HS-5 (cell line): ENCODE measurements at places on chromosomes 1 and 21.

DNA sequence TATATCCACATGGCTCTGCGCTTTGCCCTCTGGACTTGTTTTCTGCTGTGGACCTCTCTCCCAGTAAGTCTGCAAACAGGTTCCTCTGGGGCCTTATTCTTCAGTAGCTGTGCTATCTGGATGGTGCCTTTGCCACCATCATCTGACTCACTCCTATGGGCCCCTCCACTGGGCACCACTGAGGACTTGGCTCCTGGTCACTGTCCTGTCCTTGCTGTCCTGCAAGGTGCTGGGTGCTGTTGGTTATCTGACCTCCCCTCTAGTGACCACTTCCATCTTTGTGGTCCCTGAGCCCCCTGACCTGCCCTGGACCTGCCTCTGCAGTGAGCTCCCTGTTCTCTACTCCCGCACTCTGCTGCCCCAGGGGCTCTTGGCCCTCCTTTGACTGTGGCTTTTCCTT, 6.7 kb downstream of the CNIH3 start:
- no peak for DNase-seq

- DNase-seq = no peak
These were observed 22.9 kb upstream of the MTF2 start for GRCh38 chr1:93056214-93056613.

DNA sequence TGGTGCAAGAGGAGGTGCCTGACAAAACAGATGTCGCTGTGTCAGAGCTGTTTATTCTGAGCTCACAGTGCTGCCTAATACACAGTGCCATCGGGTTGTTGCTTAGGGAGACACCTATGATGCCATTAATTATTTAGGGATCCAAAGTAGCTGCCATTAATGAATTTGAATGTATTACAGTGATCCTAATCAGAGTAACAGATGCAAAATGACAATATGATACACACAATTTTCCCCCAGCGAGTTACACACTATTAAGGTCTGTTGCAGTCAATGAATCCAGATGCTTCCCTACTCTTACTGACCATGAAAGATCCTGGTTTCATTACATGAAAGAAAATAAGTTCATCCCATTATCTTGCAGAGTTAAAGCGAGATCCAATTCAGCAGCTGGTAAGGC, 91.3 kb downstream of the RWDD3 start:
- DNase-seq = no peak

- DNase-seq = no peak
These were observed 15.5 kb upstream of the GFI1 start for GRCh38 chr1:92502247-92502646.

DNA sequence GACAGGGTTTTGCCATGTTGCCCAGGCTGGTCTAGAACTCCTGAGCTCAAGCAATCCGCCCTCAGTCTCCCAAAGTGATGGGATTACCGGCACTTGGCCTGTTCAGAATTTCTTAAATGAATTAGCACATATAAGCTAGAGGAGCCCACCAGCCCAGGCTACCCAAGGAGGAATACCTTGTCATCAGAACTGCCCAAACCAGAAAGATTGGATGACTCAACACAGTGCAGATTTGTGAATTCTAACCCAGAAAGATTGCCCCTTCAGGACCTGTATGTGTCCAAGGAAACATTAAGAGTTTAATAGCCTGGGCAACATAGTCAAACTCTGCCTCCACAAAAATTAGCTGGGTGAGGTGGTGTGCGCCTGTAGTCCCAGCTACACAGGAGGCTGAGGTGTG, 14.0 kb upstream of the LIN9 start:
- no peak for DNase-seq

DNA sequence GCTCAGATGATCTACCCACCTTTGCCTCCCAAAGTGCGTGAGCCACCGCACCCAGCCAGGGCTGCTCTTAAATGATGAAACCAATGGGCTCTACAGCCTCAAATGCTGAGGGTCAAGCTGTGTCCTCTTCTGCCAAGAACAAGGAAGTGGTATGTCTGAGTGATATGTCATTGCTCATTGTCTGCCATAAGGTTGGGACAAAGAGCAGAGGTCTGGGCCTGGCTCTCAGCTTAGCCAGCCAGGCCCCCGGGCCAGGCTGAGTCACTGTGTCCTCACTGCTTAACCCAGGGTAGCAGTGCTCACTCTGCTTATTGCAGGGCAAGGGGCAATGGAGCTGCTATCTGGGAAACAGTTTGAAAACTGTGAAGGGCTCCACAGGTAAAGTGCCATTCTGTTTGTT, 8.3 kb upstream of the ETS2 start:
- no peak for DNase-seq

- DNase-seq = no peak
These were observed 4.3 kb upstream of the SPATC1L start for GRCh38 chr21:46188226-46189212.

DNA sequence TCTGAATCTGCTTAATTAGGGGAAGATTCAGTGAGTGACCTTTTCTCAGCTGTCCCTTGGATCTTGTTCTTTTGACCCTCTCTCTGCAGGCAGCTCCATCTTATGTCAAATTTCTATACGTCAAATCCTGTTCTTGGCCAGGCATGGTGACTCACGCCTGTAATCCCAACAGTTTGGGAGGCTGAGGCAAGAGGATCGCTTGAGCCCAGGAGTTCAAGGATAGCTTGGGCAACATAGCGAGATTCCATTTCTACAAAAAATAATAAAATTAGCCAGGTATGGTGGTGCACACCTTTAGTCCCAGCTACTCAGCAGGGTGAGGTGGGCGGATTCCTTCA, 12.3 kb upstream of the CDC42 start:
- DNase-seq = no peak

GRCh38 chr1:165376811-165377311, 20.3 kb upstream of the LMX1A start:
- DNase-seq = no peak

DNA sequence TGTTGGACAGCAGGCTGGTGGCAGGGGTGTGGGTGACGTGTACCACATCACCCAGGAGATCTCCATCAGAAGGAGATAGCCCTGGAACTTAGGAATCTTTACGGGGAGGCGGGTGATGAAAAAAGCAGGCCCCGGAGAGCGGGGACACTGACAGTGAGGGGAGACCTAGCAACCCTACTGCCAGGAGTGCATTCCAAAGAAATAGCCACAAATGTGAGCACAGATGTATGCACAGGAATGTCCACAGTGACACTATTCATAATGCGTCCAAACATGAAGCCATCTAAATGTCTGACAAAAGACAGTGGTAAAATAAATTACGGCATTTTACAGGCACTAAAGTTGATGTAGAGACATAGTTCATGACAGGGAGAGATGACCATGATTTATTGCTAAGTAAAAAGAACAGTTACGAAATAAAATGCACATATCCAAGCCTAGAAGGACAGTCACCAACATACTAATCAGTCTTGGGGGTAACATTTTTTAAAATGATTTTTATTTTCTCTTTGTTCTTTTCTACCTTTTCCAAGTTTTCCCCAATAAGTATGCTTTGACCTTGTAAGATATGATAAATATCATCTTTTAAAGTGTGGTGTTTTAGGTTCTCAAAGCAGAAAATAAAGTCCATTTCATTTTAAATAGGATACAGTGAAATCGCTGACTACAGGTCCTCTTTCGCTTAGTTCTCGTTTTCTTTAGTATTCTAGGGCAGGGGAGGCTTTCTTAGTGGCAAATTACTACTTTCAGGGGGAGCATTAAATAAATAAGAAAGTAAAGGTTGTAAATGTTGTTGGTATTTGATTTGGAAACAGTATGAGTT, 21.3 kb downstream of the CD247 start:
- no peak for DNase-seq

DNA sequence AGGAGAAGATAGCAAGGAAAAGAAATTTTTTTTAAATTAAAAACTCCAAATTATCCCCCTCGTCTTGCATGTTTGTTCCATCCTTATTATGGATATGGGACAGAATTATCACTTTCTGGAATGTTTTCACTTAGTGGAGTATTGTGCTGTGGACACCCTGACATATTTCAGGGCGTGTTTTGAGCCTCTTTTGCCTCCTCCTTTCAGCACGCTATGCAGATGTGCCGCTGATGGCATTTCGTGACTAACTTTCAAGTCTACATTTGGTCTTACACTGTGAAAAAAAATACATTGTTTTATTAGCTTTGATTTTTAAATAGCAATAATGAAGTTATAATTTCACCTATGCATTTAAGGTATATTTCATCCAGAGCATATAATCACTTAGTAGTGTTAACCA, 738.7 kb downstream of the LTN1 start:
- no peak for DNase-seq

DNA sequence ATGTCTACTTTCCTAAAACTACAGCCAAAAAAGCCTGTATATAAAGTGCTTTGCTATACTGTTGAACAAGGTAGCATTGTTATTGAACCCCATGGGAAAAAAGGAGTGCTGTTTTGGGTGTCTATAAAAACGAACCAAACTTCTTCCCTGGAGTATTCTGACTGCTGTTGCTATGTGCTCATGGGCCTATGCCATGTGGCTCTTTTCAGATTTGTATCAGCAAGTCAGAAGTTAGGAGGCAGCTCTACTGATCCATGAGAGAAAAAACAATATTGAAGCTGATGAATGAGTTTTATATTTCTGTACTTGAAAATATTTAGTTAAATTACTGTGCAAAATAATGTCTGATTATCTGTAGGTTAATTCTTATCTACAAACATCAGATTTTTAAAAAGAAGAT, 66.5 kb downstream of the ADGRL2 start:
- DNase-seq = no peak

DNA sequence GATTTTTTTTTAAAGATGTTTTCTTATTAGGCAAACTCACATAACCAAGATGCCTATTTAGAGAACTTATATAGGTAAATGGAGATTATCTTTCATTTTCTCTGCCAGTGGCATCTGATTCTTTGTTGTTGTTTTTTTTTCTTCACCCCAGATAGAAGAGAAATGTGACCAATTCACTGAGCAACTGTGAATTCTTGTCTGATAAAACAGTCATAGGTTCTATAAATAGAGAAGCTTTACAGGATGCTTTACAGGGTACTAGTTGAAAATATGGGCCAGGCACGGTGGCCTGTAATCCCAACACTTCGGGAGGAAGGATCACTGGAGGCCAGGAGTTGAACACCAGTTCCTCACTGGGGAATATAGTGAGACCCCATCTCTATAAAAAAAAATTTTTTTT, 50.7 kb upstream of the LAMC2 start:
- DNase-seq = no peak

DNA sequence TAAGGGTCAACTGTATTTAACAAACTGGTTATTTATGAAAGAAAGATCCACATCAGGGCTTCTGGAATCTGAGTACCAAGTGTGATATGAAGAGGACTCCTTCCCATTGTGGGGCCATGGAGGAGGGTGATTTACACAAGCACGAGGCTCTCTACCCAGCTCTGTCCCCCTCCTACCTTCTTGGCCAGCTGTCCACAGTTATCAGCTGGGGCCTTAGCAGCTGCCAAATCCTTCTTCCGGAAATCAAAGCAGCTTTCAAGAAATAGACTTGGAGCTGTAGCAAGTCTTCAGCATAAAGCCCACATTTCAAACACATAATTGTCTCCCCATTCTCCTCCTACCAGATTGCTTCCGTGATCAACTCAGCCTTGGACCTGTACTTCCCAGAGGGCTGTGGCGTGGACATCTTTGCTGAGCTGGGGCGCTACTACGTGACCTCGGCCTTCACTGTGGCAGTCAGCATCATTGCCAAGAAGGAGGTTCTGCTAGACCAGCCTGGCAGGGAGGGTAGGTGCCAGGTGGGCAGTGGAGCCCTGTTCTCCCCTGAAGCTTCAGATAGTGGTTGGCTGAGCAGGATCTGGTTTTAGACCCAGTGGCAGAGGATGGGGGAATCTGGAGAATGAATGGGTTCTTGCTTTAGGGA, 15.5 kb downstream of the AZIN2 start:
- no peak for DNase-seq

DNA sequence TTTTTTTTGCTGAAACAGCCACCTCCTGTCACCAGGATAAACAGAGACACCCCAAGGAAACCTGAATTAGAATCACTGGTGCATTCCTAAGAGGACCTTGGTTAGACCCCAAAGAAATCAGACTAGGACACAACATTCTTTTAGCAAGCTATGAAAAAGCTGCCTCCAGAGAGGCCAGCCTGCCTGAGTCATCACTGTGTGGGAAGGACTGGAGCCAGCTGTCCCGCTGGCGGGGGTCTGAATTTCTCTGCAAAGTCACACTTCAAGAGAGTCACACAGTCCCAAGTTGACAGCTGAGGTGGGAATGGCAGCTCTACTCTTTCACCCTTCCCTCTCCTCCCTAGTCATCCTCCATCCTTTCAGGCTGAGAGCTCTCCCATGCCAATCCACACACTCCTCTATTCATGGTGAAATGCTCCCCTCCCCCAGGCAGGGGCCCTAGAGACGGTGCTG, 405.0 kb upstream of the POU3F1 start:
- no peak for DNase-seq

- no peak for DNase-seq
These were observed 94.1 kb downstream of the CNIH3 start for GRCh38 chr1:224710196-224710595.

- DNase-seq = no peak
These were observed 25.7 kb downstream of the DIO1 start for GRCh38 chr1:53919675-53920066.

GRCh38 chr1:186772228-186772627, 56.5 kb upstream of the PLA2G4A start:
- no peak for DNase-seq

DNA sequence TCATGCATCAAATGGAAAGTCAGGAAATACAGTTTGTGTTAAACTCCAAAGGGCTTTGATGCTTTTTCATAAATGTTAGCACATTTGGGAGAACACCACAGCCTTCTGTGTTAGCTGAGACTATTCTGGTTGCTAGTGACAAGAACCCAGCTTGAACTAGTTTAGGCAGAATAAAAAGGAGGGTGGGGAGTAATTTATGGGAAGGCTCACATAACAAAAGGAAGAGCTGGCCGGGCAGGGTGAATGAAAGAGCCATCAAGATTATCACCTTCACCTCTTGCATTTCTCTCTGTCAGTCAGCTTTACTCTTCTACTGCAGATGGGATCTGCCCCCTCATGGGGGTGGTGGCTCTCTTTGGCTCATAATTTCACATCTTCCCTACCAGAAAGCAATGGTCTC, 75.4 kb upstream of the VTCN1 start:
- no peak for DNase-seq

DNA sequence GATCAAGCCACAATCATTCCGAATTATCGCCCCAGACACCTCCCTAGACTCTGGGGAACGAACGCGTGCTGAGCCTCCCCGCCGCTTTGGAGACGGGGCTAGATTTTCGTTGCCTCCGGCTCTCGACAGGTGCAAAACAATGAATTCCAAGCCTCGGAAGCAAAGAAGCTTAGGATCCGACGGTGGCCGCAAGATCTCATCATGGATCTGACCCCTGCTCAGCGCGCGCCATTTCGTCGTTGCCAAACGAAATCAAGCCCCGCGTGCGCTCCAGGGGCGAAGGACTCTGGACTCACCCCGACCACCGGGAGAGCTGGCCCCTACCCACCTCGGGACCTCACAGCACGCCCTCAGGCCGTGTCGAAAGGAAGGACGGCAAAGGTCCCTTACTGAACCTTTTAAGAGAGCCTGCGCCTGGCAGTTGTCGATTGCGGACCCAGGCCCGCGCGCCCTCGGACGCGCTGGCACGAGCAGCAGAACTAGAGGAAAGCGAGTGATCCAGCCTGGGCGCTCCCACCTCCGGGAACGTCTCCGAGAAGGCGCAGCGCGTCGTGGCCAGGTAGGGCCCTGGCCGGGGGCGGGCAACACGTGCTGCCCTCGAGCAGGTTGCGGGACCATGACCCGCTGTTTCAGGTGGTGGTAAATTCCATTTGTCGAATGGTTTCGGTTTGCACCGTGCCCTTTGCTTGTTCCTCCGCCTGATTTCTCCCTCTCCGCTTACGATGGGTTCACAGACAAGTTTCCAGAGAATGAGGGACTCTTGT, 1.6 kb upstream of the RUNX3 start:
- no peak for DNase-seq

GRCh38 chr1:33010932-33011731, 25.6 kb downstream of the AK2 start:
- no peak for DNase-seq

GRCh38 chr1:53273526-53273925, 35.2 kb upstream of the MAGOH start:
- no peak for DNase-seq
